HT-29 (cell line): ENCODE measurements at places on chromosomes 11 and 22.
A peak's percentile ranks its signal among the peaks of the same experiment; 100 is the strongest.

- no peak for DNase-seq
These were observed 18.6 kb upstream of the APLNR start for GRCh38 chr11:57255618-57256017.

DNA sequence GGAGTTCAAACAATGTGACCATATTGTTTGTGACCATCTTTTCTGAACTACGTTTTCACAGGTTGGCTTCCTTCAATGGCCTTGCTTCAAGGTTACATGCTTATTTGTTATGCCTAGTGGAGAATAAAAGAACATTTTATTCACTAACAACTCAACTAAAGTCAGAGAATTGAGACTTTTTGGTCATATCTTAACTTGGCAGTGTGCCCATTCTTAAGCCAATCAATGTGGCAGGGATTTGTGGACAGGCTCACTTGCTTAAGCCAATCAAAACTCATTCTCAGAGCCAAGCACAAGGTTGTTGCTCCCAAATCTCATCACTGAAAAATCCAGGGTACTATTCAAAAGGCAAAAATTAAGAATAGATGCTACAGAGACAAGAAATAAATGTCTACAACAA is 455.8 kb upstream of the FAT3 start:
- DNase-seq: no peak

DNA sequence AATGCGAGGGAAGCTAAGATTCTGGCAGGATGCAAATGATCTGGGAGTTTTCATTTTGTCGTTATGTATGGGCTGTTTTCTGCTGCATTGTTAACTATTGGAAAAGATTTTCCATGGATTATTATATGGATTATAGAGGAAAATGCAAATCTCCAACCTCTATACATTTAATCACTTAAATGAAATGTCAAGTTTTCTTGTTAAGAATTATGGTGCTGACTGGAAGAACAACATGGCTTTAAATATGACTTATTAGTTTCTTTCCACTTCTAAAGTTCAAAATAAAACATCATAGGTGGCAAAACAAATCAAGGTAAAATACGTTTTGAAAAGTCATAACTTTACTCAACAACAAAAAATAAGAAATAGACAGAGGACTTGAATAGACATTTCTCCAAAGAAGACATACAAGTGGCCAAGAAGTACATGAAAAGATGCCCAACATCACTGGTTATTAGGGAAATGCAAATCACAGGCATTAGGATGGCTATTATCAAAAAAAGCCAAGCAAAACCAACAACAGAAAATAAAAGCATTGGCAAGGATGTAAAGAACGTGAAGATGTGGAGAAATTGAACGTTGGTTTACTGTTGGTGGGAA is 56.2 kb upstream of the CLDN5 start:
- DNase-seq: no peak

DNA sequence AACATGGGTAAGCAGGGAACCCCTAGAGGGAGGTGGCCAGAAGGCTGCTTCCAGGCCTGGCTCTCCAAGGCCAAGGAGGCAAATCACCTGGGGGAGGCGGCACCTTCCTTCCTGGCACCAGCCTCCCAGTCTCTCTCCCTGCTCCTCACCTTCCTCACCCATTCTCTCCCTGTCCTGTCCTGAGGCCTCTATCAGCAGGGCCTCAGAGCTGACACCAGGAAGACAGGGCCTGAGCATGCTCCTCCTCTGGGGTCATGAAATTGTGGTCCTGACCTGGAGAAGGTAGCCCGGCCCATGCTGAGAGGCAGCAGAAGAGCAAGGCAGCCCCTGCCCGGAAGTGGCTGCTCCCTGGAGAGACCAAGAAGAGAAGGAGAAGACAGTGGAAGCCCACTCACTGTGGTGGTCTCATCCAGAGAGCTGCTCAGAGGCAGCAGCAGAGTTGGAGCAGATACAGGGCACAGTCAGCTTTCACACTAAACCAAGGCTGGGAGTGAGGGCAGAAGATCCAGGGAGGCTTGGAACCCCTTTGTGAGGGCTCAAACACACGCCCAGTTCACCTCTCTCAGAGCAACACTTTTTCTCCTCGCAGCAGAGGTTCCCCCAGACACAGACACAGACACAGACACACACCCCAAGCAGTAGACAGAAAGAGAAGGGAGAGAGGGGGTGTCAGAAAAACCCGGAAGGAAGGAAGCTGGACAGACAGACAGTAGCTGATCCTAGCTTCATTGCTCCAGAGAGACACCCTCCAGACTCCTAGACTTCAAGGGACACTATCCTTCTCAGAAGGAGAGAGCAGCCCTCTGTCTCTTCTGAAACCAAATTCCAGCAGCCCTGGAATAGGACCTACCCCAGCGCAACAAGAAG is 1.8 kb downstream of the BCL9L start:
- DNase-seq: peak; percentile 68

DNA sequence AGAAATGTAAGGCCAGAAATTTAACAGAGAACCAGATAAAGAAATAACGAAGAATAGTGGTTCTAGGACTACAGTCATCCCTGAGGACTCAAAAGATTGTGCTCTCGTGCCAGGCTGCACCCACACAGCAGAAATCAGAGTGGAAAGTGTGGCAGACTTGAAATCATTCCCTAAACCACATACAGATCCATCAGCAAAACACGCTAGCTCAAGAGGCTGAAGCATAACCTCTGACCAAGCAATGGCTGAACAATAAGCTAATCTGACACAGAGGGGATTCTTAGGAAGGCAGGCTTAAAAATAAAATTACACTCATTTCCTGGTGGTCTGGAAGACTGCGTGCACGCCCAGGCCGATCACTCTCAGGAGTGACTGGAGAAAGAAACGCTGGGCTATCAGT is 19.0 kb downstream of the NCF4 start:
- no peak for DNase-seq

DNA sequence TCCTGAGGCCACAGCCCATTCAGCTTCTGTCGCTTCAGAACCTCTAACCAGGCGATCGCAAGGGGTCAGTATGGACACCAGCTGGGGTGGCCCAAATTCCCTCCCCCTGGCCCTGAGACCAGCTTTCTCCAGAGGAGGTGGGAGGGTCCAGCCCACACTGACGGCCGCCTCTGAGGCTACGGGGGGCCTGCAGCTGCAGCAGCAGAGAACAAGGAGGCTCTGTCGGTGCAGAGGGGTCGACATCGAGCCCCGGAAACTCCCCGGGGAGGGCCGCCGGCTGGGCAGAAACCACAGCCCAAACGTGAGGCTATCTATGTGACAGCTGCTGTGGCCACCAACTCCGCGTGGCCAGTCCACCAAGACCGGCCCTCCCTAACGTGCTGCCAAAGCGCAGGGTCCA is 40.8 kb downstream of the ELFN2 start:
- no peak for DNase-seq

DNA sequence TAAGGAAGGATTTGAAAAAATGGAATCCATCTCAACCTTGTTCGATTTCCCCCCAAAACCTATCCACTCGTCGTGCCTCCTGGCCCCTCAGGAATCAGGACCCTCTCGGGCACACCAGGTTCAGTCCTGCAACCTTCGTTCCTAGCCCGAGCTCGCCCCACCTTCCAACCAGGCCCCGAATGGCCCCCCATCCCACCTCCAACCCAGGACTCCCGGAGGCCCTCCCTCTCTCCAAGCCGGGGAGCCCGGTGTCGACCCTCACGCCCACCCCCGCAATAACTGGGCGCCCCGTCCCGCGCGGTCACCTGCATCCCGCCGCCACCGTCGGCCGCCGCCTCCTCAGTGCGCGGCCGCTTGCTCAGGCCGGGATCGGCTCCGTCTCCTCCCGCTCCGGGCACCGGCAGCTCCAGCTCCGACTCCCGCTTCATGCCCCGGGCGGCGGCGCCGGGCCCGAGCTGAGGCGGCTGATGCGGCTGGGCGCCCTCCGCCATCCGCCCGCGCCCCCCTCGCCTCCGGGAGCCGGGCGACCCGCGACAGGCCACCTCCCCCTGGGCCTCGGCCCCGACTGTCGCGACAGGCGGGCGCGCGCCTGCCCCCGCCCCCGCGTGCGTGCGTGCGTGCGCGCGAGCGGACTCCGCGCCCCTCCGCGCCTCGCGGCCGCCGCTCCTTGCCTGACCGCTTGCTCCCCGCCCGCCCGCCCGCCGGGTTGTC is 534 bp downstream of the RBFOX2 start:
- peak; percentile 25 for DNase-seq

DNA sequence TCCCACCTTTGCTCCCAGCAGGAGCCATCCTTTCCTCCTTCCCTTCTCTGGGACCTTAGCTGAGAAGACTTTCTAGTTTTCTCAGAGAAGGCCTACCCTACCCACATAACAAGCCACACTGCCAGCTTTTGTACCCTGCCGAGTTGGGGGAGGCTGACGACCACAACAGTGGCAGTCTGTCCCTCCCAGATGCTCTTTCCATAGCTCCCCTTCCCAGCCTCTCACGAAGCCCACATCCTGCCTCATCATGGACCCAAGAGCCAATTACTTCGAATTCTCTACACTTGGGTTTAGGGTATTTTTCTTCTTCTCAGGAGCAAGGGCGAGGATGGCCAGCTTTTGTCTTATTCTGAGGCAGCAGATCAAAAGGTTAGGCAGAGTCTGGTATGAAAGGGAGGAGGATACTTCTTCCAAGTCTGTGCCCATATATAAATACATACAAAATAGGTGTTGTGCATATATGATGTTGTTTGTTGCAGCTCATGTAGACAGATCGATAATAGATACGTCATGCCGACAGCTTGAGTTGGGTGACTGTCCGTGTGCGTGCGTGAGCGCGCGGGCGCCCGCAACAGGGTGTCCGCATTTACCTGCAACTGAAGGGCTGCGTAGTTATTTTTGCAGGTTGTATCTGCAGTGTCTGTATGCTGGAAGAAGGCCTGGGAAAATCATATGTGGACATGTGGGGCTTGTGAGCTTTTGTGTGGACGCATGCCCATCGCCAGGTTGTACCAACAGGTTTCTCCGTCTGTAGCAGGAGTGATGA is 846 bp upstream of the NRGN start:
- no peak for DNase-seq

DNA sequence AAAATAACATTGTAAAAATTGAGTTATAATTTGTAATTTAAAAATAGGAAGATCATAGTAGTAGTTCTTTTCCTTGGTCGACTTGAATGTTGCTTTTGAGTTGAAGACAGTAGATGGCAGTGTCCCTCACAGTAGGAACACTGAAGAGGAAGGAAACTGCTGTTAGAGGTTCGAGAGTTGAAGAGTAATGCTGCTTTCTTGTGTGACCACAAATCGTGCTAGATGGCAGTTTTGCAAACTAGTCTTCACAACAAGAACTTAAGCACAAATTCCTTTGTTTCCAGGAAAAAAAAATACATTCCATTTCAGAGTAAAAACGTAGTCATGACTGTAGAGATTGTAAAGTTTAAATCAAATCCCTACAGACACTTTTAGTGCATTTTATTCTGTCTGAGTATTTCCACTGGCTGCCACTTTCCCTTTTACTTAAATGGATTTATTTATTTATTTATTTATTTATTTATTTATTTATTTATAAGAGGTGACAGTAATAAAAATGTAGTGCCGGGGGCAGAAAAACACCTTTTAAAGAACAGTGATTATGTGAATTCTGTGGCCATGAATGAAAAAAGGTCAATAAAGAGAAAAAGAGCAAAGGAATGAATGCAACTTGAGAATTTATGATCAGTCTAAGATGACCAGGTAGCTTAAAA is 54.6 kb downstream of the SPECC1L start:
- peak; percentile 44 for DNase-seq

DNA sequence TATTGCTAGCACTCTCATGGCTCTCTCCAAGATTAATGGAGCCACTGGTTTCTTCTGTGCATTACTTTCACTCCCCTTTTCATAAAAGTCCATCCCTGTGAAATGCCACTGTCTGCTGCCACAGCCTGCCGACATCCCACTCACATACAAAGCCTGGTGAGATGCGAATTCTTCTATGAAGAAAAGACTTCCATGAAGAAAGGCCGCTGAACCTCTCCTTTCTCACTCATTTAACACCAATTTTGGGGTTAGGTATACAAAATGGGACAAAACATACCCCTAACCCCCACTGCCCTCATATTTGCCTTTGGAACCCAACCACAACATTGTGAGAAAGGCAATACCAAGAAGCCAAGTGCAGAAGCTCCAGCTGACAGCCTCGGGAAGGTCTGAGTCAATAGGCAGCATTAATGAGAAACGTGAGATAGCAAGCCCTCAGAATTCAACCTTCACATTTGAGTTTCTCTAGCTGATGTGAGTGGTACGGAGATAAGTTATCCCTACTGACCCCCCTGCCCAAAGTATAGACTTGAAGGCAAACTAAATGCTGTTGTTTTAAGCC is 156.4 kb downstream of the ATG16L2 start:
- DNase-seq: no peak

DNA sequence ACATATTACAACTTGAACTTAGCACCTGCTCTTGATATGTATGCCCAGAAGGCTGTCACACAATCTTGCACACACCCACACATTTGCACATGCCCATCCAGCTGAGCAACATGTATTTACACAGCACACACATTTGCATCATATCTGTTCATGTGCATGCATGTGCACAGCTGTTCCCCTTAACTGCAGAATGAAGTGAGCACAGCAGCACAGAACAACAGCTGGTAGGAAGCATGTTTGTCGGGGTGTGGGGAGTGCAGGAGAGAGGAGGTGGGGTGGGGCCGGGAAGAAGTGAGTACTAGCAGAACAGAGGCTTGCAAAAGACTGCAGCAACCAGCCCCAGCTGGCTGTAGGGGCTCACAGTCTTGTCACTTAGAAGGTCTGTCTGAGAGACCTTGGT is 296.5 kb downstream of the KIRREL3 start:
- no peak for DNase-seq

- no peak for DNase-seq
These were observed 43.8 kb downstream of the MAP6 start for GRCh38 chr11:75625021-75625420.

DNA sequence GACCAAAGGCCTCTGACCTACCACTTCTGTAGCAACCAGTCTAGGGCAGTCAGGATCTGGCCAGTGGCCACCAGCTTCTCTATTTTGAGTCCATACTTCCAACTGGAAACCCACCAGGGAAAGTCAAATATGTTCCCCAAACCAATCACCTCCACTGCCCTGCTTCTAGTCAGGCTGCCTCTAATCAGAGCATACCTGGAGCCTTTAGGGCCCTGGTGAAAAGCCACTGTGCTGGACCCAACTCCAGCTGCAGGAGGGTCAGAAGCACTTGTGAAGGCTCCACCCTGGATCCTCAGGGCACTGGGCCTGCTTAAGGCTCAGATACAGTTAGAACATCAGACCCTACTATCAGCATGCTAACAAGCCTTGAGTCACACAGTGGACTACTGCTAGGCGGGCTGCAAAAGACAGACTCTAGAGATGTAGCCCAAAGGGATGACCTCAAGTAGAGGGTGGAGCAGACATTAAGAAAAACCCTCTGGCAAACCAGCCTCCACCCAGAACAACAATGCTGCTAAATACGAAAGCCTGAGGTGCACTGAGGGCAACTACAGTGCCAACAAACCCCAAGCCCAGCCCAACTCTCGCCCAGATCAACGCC is 69.2 kb downstream of the DGCR2 start:
- DNase-seq: no peak

DNA sequence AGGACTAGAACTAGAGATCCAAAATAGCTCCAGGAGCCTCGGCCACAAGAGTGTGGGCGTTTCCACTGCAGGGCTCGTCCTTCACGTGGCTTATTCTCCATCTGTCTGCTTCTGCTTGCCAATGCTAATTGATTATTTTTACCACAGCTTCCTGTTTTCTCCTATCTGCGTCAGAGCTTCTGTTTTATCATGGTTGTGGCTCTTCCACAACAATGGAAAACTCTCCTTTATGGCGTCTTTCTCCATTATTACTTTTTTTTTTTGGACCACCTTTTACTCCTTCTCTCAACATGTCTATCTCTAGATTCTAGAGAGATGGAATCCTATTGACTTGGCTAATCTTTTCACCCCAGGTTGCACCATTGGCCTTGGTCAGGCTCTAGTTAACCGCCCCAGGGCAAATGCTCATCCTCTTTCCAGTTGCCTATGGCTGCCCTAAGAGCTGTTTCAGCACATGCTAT is 25.9 kb downstream of the CAT start:
- DNase-seq: no peak
